NCI-H1436 treated with DMSO at 0.1 percent for 48 hours (cell line): ENCODE measurements at places on chromosomes 1 and 21.

DNA sequence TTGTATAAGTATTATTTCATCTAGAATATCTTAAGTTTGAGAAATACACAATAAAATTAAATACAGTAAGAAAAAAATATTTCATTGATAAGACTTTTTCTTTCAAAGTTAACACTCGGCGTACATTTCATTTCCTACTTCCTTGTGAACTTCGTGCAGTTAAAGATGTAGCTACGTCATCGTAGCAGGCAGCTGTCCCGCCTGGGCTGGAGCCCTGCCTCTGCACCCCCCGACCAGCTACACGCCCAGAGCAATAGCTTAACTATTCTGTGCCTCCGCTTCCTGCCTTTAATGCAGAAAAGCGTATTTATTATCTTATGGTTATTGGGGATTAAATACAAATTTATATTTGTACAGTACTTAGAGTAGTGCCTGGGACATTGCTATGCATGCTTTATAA lies 53.5 kb downstream of the CLSTN1 start:
- no peak for DNase-seq

- DNase-seq = no peak
These were observed 23.7 kb upstream of the SLC45A1 start for GRCh38 chr1:8294170-8294697.

DNA sequence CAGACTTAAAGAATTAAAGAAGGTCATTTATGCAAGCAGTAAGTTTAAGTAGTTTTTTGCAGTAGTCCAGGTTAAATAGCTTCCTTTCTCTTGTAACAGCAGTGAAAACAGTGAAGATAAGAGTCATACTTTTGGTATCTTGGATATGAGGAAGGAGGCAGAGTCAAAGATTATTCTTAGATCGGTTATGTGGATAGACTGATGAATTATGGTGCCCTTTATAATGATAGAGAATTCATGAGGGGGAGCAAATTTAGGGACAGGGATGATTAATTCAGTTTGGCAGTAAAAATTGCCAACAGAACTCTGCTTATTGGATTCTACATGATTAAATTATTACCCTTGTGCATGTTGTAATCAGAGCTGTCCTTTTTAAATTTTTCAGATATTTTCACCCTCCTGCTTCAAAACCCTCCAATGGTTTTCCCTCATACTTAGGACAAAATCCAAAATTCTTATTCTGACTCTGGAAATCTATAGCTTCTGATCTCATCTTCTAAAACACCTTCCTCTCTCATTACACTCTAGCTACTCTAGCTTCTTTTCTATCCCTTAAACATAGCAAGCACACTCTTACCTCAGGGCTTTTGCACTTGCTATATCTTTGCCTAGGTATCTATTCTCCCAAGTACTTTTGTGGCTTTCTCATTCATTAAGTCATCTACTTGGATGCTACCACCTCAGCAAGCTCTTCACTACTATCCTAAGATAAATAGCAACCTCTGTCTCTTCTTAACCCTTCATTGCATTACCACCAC lies 79.8 kb downstream of the PKN2 start:
- DNase-seq = no peak

GRCh38 chr1:121483234-121483633 lies 298.5 kb downstream of the SRGAP2C start:
- no peak for DNase-seq

DNA sequence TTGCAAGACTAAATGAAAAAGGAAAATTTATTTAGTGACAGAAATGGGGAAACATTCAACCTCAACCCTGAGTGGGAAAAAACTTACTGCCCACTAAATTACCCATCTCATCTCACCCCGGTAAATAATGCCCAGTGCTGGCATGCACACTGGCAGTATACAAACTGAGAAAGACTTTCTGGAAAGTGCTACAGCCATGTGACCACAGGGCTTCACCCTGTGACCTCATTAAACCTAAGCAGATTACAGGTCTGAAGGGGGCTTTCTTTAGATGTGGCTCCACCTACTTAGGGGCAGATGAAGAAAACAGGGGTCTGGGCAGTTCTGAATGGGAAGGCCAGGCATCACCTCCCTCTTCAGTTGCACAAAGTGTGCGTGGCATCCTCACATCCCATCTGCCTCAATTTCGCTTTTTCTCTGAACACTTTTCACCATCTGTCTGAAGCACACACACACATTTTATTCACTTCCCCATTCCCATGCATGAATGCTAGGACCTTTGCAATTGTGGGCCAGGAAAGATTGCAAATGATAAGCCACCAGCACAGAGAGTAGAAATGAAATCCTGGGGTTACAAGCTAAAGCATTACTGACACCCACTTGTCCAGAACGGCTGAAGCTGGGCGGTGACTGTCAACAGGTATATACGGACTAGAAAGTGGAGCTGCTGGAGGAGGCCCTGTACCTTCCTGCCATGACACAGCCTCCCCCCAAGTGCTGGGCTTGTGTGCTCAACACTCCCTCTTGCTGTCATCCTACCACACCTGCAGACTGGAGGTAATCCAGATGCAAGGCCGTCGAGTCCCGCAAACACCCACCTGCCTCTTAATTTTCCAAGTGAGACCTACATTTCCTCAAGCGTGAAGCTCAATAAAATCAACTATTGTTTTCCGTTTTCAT lies 2.7 kb downstream of the NADK start:
- no peak for DNase-seq

- DNase-seq = no peak
These were observed 183.6 kb upstream of the UBE2U start for GRCh38 chr1:64019818-64020217.

DNA sequence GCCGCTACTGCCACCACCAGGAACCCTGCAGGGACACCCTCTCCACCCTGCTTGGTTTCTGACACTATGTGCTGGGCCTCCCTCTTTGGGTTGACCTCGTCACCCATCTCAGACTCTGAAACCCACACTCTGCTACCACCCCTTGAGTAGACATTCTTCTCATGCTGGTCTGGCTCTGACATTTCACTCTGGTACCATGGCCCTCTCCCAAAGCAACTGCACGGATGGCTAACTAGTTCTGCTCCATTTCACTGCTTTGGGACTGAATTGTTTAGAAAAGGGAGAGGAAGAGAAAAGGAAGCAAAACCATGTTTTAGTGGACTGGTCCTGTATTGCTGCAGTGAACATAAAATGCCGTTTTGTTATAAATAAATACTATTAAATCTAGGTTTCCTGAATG lies 137.8 kb downstream of the KCNK2 start:
- DNase-seq = no peak

DNA sequence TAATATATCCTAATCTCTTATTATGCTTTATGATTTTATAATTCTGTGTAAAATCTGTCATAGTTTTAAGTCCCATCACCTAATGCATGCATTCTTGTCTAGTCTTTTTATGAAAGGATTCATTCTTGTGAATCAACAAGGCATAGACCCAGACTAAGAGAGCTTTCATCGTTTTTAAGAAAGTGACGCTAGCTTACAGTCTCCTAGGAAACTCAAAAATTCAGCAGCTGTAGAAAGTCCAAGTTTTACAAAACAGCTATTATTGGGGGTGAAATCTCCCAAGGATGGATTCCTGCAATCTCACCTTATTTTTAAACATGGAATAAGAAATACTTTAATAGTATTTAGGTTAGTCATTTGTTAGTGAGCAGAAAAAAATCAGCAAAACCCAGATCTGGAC lies 104.7 kb downstream of the NCAM2 start:
- DNase-seq = no peak

DNA sequence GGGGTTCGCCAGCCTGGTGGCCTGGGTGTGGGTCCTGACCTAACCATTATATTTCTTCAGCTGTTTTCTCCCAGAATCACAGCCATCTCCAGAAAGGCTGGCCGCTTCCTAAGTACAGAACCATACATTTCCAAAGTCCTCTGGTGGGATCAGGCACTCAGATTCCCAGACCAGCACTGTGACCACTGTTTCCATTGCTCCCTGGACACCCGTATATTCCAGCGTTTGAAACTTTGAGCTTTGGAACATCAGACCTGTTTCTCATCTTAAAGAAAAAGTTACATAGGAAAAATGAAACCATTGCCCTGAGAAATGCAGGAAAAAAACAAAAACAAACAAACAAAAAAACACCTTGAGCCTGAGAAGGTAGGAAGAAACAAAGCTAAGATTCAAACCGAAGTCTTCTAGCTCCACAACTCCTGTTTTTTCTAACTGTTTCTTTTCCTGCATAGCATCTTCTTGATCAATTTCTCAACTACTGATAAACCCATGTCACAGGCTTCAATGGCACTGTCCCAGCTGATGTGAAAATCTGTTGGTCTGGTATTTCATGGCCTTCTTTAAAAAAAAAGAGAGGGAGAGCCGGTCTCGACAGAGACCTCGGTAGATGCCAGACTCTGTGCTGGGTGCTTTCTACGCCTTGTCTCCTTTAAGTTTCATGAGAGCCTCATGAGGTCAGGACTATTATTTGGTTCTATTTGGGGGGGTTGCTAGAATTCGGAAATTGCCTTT lies 221.3 kb downstream of the TOMM20 start:
- no peak for DNase-seq

DNA sequence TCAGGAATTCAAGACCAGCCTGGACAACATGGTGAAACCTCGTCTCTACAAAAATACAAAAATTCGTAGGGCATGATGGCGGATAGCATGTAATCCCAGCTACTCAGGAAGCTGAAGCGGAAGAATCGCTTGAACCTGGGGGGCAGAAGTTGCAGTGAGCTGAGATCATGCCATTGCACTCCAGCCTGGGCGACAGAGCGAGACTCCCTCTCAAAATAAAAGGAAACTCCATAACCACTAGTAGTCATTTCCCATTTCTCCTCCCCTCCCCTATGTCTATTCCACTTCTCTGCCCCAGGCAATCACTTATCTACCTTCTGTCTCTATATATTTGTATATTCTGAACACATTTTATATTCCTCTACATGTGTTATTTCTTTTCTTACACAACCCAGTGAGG lies 4.0 kb upstream of the CEP350 start:
- no peak for DNase-seq

DNA sequence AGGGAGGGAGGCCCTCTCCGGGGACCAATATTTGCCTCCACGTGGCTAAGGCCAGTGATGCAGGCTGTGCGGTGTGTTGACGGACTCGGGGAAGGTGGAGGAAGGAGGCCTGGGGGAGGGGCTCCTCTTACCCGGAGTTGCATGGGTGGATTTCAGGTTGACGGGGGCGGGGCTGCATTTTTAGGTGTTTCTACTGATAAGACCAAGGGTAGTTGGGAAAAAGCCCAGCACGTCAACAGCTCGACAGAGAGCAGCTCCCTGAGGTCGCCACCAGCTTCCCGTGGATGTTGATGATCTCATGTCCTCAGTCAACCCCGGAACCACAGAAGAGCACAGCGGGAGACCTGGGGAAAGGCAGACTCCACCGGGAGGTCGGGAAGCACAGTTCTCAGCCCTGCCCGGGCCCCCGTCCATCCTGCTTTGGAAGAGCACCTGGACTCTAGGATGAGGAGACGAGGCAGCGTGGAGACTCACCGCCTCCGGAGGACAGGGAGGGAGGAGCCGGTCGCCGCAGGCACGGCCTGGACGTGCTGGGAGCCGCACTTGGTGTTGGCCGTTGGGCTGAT lies 32.9 kb upstream of the COL6A1 start:
- DNase-seq = no peak

GRCh38 chr1:228376262-228376628 lies 30.4 kb downstream of the TRIM11 start:
- no peak for DNase-seq

DNA sequence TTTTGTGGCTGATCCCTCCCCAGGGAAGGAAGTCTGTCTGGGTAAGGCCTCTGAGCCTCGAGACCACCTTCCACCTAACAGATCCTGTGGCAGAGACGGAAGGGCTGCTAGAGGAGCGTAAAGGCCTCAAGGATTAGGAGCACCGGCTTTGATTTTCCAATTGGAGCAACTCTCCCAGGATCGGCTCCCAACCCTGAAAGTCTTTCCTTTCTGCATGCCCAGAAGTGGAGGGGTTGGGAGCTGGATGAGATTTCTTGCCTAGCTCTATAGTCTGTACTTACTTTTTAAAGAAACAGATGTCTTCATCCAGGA lies 41.4 kb downstream of the ELK4 start:
- no peak for DNase-seq

- DNase-seq = no peak
These were observed 93.3 kb upstream of the ZNHIT6 start for GRCh38 chr1:85801520-85801919.

GRCh38 chr1:12472156-12472797 lies 145.7 kb downstream of the DHRS3 start:
- no peak for DNase-seq
